Stimulated activated CD8-positive, alpha-beta memory T cell treated with anti-CD3 and anti-CD28 coated beads, Interleukin-7, amount 100 ng/mL, for 1 hour (primary cell): ENCODE measurements at places on chromosomes 4 and X.

- DNase-seq = no peak
These were observed 36.6 kb upstream of the WDR1 start for GRCh38 chr4:10153161-10153560.

DNA sequence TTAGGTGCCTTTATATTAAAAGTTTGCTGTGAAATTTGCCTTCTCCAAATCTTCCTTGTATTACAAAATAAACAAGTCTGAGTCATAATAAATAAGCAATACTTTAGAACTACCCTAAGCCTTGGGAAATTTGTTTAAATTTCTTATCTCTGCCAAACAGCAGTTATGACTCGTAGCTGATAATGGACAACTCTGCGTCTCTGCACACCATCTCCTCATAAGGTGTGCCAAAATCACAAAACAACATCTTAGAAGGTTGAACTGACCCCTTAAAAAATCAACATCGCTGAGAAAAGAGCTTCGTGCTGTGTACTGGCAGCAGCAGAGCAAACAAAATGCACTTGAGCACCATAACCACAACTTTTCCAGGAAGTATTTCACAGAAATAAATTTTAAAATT is 22.0 kb downstream of the OR13H1 start:
- DNase-seq = no peak

DNA sequence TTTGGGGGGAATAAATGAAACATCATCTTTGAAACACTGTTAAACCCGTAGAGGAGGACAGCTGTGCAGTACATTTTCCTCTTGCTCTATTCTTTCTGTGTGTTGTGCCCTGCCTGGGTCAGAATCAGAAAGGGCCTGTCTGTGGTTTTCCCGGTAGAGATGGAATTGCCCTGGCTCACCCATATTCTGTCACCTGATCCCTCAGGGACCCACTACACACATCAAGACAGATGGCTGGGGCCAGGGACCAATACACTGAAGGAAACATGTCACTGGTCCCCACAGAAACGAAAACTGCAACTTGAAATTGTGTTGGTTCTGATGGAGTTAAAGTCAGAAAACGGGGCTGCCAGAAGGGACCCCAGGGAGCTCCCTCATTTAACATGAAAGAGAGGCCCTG is 114.9 kb downstream of the ZNF827 start:
- DNase-seq = no peak

GRCh38 chrX:68915778-68916177 is 87.0 kb downstream of the EFNB1 start:
- DNase-seq = no peak

DNA sequence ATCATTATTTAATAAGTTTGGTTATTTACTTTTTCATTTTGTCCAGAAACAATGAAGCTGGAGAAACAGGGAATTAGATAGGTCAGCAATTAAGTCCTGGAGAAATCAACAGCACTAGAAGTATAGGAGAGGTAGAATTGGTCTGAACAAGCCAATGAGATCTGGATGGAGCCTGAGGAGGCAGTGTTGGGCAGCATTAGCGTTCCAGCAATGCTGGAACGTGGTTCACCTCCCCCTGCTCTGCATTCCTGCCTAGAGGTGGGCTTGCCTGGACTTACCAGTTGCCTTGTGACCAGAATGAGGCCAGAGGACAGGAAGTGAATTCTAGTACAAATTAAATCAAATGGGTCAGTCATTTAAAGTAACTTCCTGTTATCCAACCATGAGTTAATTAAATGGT is 4.6 kb downstream of the RASSF6 start:
- no peak for DNase-seq

DNA sequence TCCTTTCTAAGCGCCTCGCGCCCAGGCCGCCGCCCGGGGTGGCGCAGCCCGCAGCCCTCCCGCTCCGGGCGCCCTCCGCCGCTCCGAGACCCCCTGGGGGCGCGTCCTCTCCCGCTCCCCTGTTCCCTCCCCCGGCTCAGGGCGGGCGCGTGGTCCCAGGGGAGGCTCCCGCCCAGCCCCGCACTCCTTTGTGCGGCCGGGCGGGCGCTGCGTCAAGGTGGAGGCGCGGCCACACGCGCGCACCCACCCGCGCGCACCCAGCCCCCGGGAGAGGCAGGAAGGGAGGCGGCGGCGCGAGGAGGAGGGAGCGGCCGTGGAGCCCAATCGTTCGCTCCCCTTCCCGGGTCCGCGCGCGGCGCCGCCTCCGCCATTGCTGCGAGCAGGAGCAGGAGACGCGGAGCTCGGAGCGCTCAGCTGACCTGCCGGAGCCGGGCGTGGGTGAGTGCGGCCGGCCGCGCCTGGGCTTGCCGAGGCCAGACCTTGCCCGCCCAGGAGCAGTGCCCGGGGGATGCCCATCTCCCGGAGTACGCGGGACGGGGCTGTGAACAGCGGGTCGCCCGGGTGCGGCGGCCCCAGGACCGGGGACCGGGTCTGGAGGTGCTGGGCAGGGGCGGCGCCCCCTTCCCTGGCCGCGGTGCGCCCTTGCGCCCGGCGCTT is at the start of gene NSG1:
NSG1 (plus strand) TSS at position 367 of the 657 bp plus-strand sequence. CDS start 528 bp downstream, outside the sequence.
- DNase-seq = no peak

DNA sequence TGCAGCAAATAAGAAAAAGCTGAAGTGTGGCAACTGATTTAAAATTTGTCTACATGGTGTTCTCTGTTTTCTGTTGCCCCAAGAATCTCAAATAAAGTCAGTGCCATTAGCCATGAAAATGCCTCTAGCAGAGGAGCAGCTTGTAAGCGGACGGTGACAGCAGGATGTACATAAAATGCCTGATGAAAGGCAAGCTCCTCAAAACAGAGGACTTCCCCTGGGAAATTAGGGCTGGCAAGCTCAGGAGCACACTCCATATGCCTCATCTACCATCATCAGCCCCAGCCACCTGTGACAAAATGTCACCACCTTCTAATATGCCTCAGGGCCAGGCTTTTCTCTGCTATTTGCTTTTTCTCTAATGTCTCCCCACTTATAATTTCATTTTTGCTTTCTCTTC is 54.5 kb downstream of the ASB9 start:
- no peak for DNase-seq

DNA sequence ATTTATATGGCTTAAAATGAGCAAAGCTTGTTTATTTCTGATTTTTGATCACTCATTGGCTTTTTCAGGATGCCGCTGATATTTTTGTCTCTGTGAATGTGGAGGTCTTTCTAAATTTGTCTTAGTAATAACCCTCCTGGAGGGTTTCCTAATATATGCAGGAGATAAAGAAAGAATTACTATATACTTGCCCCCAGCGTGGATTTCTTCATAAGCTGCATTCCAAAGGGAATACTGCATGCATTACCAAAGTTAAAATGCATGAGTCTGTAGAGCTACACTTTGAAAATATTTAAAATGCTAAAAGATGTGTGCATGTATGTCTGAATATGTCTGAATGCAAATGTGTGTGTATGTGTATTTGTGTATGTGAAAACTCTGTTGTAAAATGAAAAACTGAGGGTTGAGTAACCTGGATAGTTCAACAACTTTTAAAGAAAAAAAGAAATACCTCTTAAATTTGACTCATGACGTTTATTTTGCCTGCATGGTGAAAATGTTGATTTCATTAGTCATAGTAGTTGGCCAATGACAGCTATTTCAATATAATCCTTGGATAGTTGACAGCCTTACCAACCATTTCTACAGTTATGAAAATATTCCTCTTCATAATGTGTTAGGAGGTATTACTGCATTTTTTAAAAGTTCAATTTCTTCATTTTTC is 113.2 kb upstream of the ZNF827 start:
- DNase-seq = no peak

DNA sequence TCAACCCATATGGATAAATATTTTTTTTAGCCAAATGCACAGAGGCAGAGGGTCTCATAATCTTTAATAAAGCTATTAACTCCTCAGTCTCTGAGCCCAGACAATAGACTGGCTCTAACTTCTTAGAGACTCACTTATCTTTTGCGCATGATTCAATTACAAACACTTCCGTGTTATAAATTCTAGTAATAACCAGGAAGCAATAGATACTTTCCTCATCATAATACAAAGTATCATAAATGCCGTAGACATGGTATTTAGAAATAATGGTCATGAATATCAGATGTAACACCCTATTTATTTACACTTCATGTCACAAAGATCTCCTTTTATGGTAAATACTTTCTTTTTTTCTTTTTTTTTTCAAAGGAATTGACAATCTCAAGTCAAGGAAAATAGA is 4.4 kb upstream of the GIMD1 start:
- no peak for DNase-seq

DNA sequence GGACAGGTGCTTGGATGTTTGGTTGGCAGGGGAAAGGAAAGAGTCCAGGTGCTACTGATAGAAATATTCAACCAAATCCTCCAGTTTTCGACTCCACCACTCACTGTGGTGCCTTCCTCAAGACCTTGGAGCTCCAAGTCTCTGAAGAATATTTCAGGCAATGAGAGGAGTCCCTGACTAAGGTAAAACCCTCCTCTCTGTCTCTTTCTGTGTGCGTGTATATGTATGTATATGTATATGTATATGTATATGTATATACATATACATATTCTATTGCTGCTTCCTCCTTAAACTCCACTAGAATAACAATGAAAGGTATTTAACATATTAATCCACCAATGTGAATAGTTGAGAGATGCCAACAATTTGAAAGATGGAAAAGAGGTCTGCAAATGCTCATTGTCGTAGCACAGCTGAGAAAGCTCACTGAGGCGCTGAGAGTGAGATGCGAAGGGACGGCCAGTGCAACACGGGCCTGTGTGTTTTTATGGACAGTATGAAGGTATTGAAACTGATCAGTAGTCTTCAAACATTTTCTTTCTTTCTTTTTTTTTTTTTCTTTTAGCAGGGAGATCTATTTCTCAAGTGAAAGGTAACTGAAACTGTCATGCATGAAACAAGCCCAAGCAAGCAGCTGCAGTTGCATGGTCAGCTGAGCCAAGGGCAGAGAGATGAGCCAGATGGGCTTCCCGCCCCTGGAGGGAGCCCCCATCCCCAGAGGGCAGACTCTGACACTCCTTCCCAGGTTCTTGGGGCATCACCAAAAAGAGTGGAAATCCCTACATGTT is 41.1 kb upstream of the HS3ST1 start:
- DNase-seq = no peak

GRCh38 chrX:108285356-108285755 is 152.9 kb downstream of the COL4A6 start:
- no peak for DNase-seq

DNA sequence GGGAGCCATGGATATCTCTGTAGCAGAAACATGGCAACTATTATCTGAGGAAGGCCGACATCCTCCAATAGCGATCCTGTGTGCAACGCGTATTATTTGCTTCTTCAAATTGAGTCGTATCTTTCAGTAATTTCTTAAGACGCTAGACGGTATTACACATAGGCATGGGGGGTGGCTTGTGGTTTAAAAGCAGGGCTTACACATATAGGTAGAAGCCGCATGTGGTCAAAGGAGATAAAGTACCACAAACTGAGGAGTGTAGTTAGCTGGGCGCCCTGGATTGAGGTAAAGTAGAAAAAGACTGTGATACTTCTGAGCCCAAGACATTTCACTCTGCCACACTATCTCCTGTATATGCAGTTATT is 94.6 kb downstream of the SORBS2 start:
- no peak for DNase-seq

DNA sequence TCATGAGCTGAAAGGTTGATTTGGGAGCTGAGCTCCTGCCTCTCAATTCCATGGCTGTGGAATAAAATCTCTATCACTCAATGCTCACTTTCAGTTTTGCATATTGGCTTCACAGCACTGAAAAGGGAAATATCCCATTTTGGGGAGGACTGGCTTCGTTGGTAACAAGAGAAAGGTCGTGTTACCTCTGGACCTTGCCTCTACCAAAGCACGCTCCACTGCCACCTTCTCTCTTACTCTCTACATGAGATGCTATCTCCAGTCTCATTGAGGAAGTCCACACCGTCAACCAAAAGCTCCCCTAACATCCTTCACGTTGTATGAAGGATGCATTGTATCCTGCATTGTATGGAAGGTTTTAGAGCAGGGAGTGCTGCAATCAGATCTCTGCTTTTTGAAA is 195.0 kb upstream of the LDB2 start:
- DNase-seq = no peak

GRCh38 chr4:68463796-68464195 is 16.5 kb downstream of the TMPRSS11E start:
- DNase-seq = no peak

DNA sequence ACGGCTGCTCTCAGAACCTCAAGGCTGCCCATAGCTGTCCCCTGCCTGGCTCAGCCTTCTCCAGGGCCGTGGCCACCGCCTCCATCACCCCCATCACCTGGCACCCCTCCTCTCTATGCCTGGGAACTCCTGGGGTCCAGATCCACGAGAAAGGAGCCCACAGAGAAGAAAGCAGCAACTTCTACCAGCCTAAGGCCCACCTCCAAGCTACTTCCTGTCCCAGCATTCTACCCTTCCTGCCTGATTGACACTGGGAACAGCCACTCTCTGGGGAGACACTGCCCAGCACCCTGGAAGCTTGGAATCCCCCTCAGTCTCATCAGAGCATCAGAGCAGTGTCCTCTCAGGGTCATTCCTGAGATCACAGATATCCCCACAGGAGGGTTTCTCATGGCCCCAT is 36.9 kb upstream of the PROM1 start:
- no peak for DNase-seq

DNA sequence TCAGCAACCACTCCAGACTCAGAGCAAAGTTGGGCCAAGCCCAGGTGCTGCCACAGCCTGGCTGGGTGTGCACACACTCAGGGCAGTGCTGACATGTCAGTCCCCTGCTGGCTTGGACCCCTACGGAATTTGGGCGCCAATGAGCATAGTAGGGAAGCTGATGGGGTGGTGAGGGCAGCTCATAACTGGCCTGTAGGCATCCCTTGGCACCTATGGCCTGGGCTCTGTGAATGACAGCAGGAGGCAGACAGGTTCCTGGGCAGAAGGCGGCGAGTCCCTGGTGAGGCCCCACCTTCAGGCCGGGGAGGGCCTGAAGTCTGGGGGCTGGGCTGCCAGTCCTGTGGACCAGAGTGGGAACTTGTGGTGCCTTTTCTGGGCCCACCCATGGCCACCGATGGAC is 15.9 kb upstream of the TMEM185A start:
- DNase-seq = no peak

GRCh38 chrX:44093431-44093830 is 120.2 kb upstream of the NDP start:
- DNase-seq = no peak

GRCh38 chr4:11441194-11441556 is 12.5 kb upstream of the HS3ST1 start:
- no peak for DNase-seq
